ENCODE measurements at places on chromosomes 13 and 19. TPM values are rescaled to one million over a fixed set of nuclear protein-coding genes. Genes with fewer than 3 reads are reported as not detected.

- no peak for DNase-seq
Measured at GRCh38 chr13:96216543-96216942, 126.6 kb downstream of the HS6ST3 start.

Gene ZNF223
- total RNA-seq: 5.3 TPM

Gene EPN1
- 189 TPM for total RNA-seq

DNA sequence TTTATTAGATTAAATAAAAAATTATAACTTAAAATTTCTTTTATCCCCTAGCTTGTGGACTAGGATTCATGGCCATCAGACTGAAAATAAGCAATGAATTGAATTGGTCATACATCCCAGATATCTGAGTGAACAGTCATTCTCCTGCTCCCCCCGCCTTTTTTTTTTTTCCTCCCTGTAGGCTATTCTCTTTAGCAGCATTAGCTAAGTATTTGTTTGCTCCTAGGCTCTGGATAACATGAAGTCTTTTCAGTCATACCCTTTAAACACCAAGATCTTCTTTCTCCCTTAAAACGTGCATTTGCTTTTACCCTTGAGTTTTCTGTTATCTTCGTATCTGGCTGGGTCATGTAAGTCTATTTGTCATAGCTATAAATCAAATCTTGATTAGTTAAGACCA is 866.7 kb upstream of the SPRY2 start:
- no peak for DNase-seq

Gene RAD23A
- total RNA-seq: 103 TPM
